Activated CD8-positive, alpha-beta memory T cell treated with anti-CD3 and anti-CD28 coated beads for 1 hour (primary cell): ENCODE measurements at places on chromosomes 1 and 21.

GRCh38 chr1:201500670-201501120, 6.2 kb downstream of the CSRP1 start:
- DNase-seq: no peak

GRCh38 chr1:200213392-200213791, 185.9 kb downstream of the NR5A2 start:
- DNase-seq: no peak

DNA sequence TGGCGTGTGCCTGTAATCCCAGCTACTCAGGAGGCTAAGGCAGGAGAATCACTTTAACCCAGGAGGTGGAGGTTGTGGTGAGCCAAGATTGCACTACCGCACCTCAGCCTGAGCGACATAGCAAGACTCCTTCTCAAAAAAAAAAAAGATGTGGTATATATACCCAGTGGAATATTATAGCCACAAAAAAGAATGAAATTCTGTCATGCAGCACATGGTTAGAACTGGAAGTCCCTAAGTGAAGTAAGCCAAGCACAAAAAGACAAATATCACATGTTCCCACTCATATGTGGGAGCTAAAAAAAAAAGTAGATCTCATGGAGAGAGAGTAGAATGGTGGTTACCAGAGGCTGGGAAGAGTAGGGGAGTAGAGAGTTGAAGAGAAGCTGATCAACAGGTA, 18.7 kb downstream of the PSMB4 start:
- no peak for DNase-seq

GRCh38 chr21:45280178-45280821, 7.4 kb downstream of the POFUT2 start:
- no peak for DNase-seq

- DNase-seq: no peak
Measured at GRCh38 chr1:246647113-246647512, 77.1 kb upstream of the SCCPDH start.

DNA sequence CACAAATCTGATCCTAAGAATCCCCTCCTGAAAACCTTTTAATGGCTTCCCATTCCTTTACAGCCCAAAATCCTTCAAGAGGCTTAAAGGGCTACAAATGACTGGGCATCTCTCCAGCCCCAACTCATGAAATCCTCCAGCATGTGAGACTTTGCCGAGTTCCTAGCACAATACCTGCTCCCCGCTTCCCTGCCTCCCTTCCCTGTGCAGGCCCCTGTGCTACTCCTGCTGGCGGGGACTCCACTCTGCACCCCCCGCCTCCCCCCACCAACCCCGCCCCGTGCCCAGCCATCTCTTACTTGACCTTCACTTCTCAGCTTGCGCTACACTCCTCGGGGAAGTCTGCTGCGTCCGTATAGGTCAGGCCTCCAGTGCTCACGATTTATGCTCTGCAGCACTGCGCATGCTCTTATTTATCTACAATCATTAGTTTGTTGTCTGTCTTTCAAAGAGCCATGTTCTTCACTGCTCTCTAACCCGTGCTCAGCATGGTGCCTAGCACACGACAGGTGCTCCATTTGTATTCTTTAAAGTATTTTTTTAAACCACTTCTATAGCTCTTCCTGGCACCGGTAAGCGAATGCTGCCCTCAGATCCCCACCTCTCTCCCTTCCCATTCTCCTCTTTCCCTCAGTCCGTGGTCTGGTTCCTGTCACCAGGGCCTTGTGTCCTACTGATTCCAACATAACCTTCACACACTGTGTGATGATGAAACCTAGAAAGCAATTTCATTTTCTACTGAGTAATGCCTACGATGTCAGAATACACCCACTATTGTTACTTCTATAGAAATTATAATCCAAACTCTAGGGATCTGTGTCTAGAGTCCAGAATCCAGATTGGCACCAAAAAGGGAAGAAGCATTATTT, 37.5 kb upstream of the PLA2G2C start:
- DNase-seq: no peak

- DNase-seq: no peak
Measured at GRCh38 chr1:68516066-68516465, 19.2 kb upstream of the DEPDC1 start.

DNA sequence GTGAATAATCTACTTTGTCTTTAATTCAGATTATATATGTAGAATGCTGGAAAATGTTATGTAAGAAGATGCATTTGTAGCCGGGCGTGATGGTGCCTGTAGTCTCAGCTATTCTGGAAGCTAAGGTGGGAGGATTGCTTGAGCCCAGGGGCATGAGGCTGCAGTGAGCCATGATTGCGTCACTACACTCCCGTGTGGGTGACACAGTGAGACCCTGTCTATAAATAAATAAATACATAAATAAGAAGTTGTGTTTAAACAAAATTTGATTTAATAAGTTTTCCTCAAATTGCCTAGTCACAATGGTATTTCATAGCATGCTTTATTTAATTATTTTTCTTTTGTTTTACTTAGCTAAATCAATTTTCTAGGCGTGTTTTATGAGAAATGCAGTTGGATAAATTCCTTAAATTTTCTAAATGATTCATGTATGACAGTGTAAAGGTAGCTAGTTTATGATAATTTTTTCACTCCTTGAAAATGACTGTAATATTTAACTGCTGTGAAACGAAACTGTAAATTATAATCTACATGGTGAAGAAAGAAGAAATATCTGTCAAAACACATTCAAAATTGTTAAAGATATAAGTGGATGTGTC, 232.6 kb downstream of the SRGAP2C start:
- no peak for DNase-seq

DNA sequence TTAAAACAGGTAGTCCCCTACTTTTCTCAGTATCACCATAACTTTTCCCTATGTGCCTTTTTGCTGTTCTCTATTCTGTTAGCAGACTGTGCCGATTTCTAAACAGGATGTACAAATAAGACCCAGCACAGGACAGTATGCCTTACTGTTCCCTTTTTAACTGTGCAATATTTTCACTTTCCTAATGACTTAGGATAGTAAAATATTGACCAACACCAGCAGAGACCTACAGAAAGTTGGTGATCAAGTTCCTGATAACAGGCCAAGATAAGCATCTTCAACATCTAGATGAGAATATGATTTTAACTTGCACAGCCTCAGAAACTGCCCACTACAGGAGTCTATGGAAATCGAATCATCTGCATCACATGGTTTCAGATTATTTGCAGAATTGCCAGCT, 42.0 kb downstream of the ADSS2 start:
- DNase-seq: no peak

DNA sequence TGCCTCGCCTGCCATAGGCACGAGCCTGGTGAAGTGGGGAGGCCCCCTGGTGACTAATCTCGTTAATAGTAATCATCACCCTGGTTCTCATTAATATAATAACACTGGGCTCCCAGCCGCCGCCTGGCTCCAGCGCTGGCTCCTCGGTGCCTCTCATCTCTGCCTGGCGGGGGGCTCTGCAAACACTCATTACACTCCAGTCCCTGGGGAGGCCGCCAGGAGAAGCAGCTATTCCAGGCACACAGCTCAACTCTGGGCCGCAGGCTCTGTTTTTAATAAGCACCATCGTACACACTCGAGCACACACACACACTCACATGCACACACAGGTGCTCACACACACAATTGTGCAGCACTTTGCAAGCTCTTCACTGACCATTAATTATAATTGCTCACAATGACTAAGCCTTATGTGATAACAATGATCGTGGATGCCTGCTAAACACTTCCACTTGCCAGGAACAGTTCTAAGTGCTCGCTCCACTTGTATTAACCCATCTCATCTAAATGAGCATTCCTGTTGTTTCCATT, 52.2 kb downstream of the SDC3 start:
- no peak for DNase-seq

DNA sequence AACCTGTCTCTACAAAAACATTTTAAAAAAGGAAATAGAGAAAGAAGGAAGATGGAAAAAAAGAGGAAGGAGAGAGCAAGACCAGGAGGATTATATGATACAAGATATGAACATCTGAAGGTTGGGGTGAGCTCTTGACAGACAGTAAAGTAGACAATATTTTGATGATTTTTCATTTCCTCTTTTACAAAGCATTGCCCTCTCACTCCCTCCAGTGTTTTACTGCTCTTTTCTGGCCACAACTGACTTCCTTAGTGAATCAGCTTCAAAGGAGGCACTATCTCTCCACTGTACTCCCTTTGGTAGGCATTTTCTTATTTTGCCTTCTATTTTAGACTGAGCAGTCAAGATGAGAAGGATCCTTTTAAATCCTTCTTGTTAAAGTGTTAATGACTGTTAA, 296.7 kb downstream of the KCTD3 start:
- DNase-seq: no peak

- DNase-seq: no peak
Measured at GRCh38 chr1:46474570-46474969, 15.1 kb upstream of the DMBX1 start.

- no peak for DNase-seq
Measured at GRCh38 chr1:100164216-100164615, 13.8 kb downstream of the LRRC39 start.

- no peak for DNase-seq
Measured at GRCh38 chr1:57058652-57059501, 93.1 kb upstream of the C8B start.

DNA sequence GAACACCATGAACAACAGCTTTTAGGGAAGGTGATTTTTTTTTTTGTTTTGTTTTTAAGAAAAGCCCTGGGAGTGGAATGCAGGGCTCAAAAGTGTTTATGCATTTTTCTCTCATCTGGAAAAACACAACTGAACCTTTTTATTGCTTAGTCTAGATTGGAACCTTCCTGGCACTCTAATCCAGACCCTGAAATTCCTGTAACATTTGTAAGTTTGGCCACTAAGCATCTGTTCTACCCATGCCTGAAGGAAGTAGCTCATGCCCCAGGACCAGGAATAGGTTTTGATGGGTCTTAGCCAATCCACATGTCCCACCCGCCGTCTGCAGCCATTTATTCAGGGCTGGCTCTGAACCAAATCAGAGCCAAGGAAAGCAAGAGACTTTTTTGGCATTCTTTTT, 39.7 kb upstream of the SLC2A1 start:
- no peak for DNase-seq

DNA sequence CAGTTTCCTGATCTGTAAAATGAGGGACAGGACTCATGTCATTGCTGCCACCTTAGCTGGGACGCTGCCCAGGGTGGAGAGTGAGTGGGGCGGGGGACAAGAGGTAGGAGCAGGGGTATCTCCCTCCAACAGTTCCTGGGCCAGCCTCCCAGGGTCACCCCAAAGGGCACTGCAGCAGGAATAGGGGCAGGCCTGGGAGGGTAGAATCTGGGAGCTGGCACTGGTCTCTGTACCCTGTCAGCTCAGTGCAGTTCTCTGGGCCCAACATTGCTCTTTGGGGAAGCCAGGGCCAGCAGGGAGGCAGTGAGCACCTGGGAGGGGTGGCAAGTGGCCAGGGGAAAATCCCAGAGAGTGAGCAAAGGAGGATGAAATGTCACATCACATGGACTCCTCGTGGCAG, 55.8 kb downstream of the ELK4 start:
- no peak for DNase-seq

DNA sequence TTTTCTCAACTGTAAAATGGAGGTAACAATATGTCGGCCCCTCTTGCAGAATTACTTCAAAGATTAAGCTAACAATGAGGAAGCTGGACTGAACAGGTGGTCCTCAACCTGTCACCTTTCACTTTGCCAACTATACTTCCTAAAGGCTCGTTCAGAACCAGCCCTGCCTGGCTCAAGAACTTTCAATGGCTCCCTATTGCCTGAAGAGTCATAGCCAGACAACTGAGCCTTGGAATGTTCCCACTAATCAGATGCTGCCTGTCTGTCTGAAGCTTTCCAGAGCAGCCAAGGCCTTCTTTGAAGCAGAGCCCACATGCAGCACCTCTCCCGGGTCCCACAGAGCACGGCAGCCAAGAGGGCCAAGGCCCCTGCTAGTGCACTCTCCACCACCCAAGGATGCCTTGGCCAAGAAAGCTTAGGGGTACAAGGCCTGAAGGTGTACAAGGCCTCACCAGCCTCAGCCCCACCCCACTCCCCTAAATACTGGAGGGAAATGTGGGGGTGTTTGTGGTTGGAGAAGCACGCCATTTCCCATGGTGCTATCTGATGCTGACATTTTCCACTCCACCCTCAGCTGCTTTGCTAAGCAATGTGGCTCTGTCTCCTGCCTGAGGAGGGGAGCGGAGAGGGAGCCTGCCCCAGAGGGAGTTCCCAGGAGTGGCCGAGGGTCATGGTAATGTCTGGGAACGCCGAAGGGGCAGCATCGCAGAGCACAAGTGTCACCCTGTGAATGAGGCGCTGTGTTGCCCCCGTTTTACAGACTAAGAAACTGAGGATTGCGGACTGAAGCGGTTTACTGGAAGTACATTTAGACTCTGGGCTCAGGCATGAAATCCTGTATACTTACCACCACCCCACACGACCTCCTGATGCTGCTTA, 8.2 kb upstream of the LAPTM5 start:
- no peak for DNase-seq

- DNase-seq: no peak
Measured at GRCh38 chr1:208785629-208786028, 541.4 kb upstream of the PLXNA2 start.

GRCh38 chr1:9281071-9281827, 11.4 kb upstream of the SPSB1 start:
- no peak for DNase-seq

- no peak for DNase-seq
Measured at GRCh38 chr1:30039354-30040080, 683.9 kb downstream of the MATN1 start.

GRCh38 chr1:50787266-50787665, 172.8 kb downstream of the FAF1 start:
- no peak for DNase-seq

- DNase-seq: no peak
Measured at GRCh38 chr1:56719171-56719570, 74.1 kb downstream of the PRKAA2 start.

- DNase-seq: no peak
Measured at GRCh38 chr1:240888039-240888786, 276.3 kb upstream of the GREM2 start.

DNA sequence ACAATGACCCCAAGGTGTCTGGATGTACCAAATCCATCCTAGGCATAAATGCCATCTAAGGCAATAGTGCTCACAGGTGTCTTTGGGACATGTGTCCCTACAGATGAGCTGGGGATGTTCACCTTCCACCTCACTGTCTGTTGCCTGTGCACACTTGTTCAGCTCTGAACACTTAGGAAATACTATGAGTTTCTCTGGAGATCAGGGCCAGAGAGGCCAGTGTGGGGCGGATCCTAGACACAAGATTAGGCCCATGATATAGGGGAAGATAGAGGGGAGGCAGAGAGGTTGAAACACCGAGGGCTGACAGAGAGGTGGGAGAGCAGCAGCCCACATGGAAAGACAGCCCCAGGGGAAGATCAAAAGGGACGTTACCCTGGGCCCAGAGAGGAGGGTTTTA, 25.6 kb downstream of the C1orf116 start:
- no peak for DNase-seq

- no peak for DNase-seq
Measured at GRCh38 chr1:43930949-43931275, 2.7 kb upstream of the ARTN start.

- no peak for DNase-seq
Measured at GRCh38 chr1:177206831-177207355, 36.1 kb downstream of the BRINP2 start.
